ENCODE measurements at places on chromosomes 2 and 18.

DNA sequence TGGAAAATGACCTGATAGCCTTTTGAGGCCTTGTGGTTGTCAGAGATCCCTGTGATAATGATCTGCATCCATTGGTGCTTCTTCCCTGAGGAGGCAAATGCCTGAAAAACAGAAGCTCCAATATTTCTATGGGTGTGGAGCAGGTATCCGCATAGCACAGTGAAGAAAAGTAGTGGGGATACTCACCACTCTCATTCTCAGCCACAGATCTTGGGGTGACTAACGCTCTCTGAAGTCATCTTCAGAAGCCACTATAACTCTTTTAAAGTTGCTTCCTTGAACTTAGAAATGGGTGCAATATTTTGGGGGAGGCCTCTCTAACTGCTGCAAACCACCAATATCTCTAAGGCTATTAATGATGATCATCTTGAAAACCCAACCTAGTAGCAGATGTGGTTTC is 46.2 kb downstream of the ARHGAP15 start:
- DNase-seq = no peak

- no peak for DNase-seq
These were observed 273.6 kb downstream of the SLC8A1 start for GRCh38 chr2:40178171-40178778.

- no peak for DNase-seq
These were observed 218.2 kb downstream of the RAD51AP2 start for GRCh38 chr2:17299891-17300540.

GRCh38 chr2:32262105-32262504 is 2.6 kb downstream of the NLRC4 start:
- DNase-seq = no peak

GRCh38 chr2:227206406-227206805 is 42.0 kb downstream of the COL4A3 start:
- DNase-seq = no peak
